ENCODE measurements at places on chromosomes 6 and 20. TPM values are rescaled to one million over a fixed set of nuclear protein-coding genes. Genes with fewer than 3 reads are reported as not detected.

Gene GNAS-AS1
- total RNA-seq = 1.3 TPM

Gene IFT52
- total RNA-seq = 38.2 TPM

Gene COL10A1
- 0.17 TPM for total RNA-seq

Gene HEY2
- 0.77 TPM for total RNA-seq

Gene ASIP
- not detected for total RNA-seq

- DNase-seq = peak; percentile 45
These were observed 172.6 kb downstream of the BMP2 start for GRCh38 chr20:6940048-6940447.

DNA sequence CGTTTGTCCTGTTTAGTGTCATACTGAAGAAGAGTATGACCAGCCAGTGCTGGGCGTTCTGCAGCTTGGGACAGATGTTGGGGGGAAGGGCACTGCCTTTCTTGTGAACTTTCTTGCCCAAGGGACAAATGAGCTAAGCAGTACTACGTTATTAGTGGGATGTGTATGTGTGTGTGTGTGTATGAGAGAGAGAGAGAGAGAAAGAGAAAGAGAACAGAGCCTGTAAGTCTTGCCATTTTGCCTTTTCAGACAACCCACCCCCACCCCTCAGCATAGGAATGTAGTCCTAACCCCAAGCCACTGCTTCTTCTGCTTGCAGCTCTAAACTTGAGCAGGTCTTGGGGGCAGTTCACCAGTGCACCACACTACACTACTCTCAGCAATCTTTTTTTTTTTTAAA is 45.5 kb downstream of the E2F3 start:
- no peak for DNase-seq

GRCh38 chr6:31791324-31792089 is 4.0 kb downstream of the VARS1 start:
- DNase-seq = peak; percentile 51

DNA sequence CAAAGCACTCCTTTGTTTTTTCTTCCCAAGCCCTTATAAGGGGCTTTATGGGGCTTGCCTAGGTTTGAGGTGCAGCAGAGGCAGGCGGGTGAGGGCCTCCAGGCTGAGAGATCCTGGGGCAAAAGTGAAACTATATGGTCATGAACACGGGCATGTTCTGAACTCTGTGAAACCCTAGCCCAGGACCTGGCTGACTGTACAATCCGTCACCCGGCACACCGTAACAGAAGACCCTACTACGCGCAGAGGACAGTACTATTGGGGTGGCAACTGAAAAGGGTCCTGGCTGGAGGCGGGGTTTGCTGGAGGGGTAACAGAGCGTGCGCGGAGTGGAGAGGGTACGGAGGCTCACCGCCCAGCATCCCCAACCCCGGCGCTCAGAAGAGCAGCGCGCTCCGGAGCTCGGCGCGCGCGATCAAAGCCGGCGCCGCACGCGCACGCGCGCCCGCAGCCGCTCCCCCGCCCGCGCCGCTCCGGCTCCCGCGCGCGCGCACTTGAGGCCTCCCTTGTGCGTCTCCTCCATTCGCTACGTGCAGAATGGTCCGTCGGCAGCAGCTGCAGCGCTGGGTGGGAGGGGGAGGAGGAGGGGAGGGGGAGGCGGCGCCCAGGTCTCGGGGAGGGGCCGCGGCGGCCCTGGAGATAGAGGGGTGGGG is 54.2 kb downstream of the MRPL14 start:
- peak; percentile 94 for DNase-seq

DNA sequence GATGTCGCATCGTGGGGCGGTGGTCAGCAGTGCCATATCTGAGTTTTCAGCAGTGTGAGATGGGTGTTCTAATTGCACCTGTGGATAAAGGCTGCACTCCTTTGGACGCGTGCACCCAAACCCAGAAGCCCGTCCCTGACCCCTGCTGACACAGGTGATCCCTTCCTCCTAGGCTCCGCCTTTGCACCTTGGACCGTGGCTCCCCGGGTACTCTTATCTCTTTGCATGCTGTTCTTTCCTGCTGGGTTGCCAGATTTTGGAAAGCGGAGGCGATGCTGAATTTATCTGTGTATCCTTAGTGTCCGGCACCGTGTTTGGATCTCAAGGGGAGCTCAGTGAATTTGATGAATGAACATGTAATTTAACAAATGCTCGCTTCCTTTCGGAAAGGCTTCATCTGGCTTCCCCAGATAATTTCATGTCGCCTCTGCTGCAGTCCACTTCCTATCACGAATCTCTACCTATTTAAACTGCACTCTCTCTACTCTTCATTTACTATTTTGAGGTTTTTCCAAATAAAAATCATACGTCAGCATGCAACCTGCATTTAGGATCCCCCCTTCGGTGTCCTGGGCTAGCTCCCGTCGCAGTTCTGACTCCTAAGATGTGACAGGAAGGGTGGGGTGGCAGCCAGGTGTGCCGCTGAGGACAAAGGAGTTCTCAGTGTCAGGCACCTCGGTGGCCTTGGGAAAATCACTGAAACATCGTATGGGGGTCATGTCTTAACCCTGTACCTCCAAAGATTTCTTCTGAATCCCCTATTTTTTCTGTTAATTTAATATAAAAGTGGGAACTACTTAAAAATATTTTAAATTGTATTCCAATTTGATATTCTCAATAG is 753 bp upstream of the PERP start:
- no peak for DNase-seq

DNA sequence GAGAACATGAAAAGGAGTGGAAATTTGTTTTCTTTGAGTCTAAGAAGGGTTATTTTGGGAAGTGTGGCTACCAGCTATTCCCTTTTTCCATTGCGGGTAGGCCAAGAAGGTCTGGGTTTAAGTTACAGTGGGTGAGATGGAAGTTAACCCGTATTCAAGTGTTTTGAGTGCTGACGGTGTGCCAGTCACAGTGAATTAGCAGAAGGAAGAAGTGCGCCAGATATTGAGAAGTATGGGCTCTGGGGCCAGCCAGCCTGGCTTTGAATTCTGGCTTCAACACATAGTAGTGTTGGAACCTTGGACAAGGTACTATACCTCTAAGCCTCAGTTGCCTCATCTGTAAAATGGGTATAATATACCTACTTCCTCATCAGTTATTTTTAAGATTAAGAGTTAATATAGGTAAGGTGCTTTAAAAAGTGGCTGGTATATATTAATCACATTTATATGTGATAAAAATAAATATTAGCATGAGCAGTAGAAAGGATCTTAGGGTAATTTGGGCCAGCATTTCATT is 16.3 kb downstream of the ZNF76 start:
- no peak for DNase-seq

DNA sequence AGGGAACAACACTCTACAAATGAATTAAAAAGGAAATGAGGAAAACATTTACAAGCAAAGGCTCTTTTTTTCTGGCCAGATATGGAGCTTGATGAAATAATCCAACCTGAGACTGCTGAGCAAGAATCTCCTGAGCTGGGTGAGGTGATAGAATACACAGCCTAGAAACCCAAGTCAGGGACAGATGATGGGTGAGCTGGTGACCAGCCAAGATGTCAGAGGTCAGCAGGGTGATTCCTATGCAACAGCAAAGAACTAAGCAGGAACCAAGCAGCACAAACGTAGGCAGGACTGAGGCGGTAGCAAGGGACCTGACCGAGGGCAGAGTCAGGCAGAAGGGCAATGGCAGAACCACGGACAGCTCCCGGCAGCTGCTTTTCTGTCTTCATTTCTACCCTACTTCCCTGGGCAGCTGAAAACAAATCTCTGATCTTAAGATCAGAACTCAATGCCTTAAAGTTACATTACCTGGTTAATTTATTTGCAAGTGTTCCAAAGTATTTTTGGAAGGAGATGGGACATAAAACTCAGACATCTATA is 75.1 kb downstream of the CDC40 start:
- no peak for DNase-seq

DNA sequence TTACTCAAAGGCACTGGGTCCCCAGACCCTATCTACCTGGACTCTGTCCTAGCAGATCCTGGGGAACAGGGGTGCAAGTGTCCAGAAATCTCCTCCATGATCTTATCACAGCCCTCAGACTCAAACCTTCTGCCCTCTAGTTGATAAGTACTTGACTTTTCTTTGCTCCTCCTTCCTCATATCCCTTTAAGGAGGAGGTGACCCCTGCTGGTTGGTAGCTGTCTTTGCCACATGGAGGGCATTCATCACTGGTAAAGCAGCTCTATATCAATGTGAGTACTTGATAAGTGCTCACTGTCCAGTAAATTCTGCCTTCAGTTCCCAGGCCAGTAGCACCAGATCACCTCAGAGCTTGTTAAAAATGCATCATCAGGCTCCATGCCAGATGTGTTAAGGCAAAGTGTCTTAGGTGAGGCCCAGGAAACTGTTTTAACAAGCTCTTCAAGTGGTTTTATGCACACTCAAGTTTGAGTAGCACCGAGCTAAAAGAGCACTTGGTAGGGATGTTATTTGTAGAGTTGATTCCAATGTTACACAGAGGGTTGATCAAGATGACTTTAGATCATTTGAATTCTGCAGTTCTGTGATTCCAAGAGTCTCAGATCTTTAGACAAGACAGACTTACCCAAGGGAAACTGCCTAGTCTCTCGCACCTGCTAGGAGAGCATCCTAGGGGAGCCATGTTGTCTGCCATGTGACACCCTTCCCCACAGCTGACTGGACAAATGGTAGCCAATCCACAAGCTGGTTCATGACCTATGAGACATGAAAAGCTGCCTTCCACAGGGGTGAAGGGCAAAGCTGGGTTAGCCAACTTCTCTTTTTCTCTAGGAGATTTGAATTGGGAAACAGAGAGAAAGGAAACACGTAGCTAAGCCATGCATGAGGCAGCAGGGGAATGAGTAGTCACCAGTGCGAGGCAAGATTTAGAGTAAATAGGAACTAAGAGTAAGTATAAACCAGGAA is 18.6 kb downstream of the TREML2 start:
- DNase-seq = peak; percentile 35

DNA sequence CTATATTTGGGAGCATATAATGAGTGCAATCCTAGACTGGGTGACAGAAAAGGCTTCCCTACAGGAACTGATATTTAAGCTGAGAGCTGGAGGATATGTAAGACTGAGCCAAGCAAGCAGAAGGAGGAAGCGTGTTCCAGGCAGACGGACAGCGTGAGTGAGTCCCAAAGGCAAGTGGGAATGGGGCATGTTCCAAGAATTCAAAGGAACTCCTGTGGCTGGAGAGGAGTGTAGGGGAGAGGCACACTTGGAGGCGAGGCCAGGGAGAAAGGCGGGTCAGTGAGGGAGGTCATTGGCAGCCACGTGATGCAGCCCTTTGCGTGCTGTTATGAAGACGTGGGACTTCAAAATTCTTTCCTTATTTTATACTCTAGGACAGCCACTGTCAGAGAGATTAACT is 27.9 kb upstream of the SGK1 start:
- no peak for DNase-seq

All from Daoy (cell line).